Cerebellar nuclear complex (tissue), 1 donor: ENCODE measurements at places on chromosomes 12 and 14.

DNA sequence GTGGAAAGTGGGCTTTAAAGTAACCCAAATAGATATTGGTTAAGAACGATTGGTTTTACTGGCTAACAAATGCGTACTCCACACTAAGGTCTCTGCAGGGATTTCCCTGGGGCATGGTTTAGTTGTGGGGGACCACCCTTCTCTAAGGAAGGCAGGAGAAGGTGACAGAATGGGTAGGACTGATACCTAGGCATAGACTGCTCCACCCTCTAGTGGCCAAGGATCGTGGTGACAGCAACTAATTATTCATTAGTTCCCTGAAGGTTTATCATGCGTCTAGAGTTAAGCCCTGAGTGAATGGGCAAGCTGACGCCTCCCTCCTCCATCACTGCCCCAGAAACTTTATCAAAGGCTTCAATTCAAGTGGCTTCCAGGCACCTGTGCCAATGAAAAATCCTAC, 9.1 kb downstream of the FAM181A start:
- DNase-seq: no peak

DNA sequence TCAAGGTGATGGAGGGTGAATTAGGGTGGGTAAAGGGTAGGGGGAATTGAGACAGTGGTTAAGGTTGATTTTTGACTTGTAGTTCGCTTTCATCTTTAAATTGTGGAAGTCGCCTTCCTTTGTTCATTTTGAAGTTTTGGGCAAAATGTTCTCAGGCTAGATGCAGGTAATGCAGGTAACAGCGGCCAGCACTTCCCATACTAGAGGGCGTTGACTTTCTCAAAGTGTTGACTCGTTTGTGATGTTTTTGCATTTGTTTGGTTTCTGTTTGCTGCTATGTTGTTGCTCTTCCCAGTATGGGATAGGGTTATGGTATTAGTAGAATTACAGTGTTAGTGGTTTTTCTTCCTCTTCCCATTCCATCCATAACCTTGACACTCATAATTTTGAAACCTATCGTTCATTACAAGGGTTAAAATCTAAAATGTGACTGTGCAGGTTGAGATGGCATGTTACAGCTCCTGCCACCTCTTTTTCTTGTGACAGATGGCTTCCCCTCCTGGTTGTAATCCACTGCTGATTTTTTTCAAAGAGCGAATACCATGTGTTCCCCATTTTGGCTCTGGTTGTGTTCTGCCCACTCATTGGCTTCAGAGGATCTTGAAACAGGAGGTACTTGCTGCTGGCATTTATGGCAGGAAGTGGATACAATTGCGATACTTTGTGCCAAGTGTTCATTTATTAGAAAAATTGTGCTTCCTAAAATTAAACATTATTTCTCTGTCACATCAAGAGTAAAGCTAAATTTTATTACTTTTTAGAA, 57.1 kb downstream of the ERC1 start:
- peak; percentile 67 for DNase-seq

DNA sequence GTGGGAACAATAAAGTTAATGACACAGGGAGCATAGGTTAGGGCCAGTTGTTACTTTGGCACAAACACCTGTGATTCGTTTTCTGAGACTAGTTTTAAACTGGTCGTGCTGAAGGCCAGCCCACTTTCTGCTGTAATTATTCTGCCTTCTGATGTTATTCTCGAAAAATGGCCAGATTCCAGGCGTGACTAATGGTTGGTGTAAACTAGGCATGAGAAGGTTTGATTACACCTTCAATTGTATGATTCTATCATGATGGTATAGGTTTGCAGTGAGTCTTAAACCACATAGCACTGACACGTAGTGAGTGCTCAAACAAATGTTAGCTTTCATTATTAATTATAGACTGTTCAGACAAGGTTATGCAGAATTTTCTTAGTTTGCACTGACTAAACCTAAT, 39.0 kb downstream of the CKB start:
- DNase-seq: no peak

GRCh38 chr12:78929075-78929418, 64.5 kb downstream of the SYT1 start:
- no peak for DNase-seq

DNA sequence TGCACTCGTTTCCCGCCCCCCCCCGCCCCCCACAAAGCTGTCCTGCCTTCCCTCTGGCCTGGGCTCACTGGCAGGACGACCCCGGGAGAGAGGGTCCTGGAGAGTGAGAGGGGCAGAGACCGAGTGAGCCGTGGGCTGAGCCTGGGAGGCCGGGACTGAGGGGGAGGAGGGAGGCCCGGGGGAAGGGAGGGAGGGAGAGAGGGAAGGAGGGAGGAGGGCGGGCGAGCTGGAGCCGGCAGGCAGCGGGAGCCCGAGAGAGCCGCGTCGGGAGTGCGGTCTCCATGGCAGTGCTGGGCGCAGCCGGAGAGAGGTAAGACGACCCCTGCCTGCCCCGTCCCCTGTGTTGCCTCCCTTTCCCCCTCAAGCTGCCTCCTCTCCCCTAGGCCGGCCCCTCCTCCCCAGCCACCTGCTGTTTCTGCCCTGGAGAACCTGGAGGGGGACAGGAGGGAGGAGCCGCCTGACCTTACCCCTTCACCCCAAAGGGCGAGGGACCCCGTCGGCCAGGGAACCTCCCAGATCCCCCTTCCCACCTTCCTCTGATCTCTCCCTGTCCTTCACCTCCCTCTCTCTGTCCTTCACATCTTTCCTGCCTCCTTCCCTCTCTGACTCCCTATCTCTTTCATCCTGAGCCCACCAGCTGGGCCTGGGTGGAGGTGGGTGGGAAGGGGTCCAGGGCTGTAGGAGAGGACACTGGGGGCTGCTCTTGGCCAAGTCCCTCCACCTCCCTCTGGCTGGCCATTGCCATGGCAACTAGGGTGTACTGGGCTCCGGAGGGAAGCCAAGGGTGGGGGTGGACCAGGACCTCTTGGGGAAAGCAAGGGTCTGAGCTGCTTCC, at the start of gene GPR162:
TSS of gene GPR162 (plus strand) at position 231 of the 835 bp plus-strand sequence. CDS start 2,078 bp downstream, outside the sequence.
- peak; percentile 41 for DNase-seq

GRCh38 chr14:100906420-100906819, 2.9 kb upstream of the RTL1 start:
- DNase-seq: no peak

- no peak for DNase-seq
Measured at GRCh38 chr12:508795-509194, 49.1 kb downstream of the B4GALNT3 start.

DNA sequence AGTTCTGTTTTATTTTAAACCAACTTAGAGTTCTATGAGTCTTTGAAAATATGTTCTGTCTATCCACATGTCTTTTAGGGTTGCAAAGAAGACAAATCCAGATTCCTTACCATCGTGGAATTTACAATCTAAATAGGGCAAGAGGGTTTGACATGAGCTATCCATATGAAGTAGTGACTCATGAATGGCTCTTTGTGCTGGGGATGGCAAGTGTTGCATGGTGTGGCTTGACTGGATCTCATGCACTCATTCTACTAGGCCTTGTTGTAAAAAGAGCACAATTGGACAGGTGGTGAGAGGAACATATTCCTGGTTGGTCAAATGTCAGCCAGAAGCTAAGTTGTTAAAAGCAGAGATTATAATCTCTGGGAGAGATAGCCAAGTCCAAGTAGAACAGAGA, 509.1 kb downstream of the DIO2 start:
- DNase-seq: no peak

GRCh38 chr12:104275689-104276088, 27.9 kb upstream of the EID3 start:
- no peak for DNase-seq

- no peak for DNase-seq
Measured at GRCh38 chr14:47427629-47428028, 247.8 kb downstream of the MDGA2 start.

DNA sequence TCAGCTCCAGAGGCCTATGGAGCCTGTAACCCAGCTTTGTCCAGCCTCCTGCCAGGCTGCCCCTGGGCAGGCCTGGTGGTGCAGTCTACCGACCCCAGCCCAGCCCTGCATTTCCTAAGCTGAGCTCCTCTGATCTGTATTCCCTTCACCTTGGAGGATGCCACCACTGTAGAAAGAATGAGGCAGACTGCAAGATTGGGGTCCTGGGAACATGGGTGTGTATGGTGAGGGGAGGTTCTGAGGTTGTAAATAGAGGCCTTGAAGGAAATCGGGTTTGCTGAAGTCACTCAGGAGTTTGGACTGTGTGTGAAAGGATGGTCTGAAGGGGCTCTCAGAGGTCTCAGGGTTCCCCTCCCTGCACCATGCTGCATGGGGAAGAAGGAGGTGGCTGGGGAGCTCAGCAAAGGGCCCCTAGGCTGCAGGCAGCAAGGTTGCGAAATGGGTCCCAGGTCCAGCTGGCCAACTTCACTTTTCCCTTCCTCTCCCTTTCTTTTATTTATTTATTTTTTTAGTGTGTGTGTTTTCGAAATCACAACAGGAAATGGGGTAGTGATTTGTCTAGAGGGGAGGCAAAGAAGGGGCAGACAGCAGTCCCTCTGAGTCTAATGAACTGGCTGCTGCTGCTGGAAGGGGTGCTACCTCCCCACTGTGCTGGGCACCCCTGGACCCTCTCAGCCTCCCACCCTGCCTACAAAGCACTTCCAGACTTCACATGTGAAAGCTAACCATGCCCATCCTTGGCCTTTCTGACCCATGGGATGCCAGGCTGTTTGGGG, 1.2 kb upstream of the LRP1-AS start:
- no peak for DNase-seq

DNA sequence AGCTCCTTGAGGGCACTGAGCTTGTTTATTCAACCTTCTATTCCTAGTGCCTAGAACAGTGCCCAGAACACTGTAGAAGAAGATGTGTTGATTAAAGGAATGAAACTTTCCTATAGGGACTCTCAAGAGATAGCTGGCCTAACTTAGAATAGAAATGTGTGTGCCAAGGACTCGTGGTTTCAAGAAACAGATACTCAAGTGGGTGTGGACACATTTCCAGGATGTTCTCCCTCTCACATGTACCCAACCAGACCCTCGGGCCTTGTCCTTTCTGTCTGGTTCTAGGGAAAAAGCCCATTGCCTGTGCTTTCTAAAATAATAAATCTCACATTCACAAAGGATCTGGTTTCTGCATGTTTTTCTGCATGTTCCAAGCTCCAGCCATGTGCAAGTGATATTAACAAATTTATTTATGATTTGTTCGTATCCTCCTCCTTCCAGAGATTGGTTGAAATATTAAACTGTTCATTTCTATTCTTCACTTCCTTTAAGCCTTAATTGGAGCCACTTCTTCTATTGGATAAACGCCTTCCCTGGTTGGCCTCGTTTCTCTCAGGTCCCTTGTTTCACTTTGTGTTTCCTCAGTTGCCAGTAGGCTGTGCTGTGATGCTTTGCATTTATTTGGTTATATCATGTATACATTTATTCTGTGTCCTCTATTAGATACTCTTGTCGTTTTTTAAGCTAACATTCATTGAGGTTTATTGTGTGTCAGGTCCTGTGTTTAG, 89.8 kb downstream of the CRADD start:
- no peak for DNase-seq

- no peak for DNase-seq
Measured at GRCh38 chr14:104223101-104224041, 85.0 kb downstream of the KIF26A start.

DNA sequence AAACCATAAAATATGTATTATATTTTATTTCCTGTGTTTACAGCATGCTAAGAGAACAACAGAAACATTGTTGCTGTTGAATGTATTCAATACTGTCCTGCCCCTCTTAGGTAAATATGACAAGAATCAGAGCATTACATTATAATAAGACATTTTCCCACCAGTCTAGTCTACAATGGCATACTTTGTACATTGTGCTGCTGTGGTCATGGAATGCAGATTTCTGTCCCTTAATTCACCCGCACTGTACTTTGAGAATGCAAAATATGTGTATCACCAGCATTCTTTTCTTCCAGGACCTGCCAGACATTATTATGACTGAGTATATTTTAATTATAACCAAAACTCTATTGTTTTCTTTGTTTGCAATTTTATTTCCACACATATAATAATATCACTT, 16.5 kb upstream of the OR10AD1 start:
- DNase-seq: no peak

DNA sequence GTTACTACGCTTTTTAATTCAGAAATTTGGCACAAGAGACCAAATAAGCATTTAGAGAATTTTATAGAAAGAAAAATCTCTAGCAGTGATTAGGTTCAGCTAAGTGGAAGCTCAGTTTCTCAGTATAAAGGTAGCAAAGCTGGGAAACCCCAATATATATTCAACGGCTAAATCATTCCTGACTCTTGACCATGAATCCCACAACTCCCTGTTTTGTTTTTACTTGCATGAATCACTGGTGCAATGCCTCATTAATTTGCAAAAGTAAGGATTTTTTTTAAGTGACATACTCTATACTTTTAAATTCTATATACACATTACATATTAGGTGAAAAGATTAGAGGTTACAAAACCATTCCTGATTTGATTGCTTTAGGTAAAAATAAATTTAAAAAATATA, 74.3 kb upstream of the PLEKHG7 start:
- no peak for DNase-seq

DNA sequence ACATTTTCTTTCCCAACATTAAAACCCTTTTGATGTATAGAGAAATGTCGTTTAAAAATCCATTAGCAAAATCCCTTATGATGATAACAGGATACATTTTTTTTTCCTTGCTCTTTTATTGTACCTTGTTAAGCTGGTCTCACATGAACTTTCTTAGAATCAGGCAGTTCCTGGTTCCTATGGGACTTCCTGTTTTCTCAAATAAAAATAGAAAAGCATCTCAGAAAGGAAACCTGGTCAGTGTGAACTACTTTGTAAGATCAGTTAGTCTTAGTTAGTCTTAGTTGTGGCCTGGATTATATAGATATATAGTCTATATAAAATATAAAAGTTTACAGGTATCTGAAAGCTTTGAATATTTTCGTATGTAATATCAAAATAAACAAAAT, 40.3 kb downstream of the LEMD3 start:
- DNase-seq: no peak

GRCh38 chr14:61561657-61562276, 133.5 kb upstream of the HIF1A start:
- no peak for DNase-seq

DNA sequence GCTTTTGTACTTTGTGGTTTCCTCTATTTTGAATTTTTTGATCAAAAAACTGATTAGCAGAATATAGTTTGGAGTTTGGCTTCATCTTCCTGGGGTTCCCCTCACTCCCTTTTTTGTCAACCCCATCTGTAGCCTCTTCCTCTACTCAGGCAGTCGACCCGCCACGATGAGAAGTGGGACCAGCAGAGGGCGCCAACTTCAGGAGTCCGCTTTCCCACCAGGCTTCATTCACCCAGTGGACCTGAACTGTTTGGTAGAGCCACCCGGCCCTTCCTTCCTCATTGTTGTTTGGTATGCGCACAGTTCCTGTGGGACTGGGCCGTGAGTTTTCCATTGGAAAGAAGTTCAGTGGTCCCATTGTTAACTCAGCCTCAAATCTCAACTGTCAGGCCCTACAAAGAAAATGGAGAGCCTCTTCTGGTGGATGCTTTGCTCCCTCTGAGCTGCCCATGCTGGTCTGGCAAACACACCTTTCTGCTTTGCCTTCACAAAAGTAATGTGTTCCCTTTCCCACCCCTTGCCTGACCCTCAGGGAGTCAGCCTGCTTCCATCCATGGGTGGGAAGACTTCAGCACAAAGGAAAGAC, 21.7 kb downstream of the TMBIM6 start:
- peak; percentile 3 for DNase-seq

DNA sequence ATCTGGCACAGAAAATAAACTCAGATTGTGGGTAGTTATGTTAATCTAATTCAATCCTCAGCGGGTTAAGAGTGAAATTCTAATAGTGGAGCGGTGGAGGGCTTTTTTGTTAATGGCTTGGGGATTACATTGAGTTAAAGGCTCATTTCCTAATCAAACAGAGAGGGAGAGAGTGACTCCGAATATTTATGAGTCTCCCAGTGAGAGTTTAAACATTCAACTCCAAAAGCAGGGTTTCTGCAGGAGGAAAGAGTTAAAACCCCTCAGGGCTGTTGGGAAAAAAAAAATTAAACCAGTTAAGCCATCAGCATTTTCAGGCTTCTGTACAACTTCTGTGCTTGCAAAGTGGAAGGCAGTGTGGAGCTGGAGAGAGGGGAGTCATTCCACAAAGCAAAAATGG, 62.1 kb upstream of the ESRRB start:
- no peak for DNase-seq
